Vagina (tissue), 2 donors: ENCODE measurements at places on chromosomes 4 and X.

DNA sequence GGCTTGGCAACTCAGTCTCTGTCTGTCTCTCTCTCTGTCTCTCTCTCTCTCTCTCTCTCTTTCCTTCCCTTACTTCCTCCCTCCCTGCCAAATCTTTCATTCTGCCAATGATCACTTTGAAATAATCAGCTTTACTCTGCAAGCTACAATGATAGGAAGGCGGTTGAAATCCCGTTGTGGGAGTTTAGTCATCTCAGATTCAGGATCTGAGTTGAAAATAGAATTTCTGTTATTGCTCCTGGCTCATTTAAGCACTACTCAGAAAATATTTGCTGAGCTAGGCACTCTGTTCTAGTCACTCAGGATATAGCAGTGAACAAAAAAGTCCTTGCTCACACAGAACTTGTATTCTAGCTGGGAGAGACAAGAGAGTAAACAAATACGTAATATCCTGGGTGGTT, 56.3 kb upstream of the DCTD start:
- no peaks in the 10 kb centered on the region for H3K27me3 ChIP-seq
- no peak overlapping the region for H3K27ac ChIP-seq
- DNase-seq, result no peak
- peaks cover 11% of the 10 kb centered on the region for H3K4me1 ChIP-seq

DNA sequence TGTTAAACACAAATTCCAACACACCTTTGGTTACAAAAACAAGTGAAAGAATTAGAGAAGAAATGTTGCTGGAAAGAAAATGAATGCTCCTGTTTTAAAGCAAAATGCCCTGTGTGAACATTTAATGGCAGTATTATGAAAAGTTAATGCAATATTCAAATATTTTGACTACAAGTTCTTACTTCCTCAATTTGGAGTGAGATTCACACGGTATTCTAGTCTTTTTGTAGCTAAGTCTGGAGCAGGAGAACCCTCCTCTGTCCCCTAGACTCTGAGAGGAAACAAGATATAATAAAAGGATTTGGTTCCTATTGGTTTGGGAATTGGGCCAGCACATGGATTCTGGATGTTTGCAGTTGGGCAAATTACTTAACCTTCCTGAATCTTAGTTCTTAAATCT, 12.7 kb downstream of the MAD2L1 start:
- H3K36me3 ChIP-seq, result no peaks in the 10 kb centered on the region
- no peak overlapping the region for H3K27ac ChIP-seq
- no peak for DNase-seq
- H3K4me3 ChIP-seq, result no peak overlapping the region

DNA sequence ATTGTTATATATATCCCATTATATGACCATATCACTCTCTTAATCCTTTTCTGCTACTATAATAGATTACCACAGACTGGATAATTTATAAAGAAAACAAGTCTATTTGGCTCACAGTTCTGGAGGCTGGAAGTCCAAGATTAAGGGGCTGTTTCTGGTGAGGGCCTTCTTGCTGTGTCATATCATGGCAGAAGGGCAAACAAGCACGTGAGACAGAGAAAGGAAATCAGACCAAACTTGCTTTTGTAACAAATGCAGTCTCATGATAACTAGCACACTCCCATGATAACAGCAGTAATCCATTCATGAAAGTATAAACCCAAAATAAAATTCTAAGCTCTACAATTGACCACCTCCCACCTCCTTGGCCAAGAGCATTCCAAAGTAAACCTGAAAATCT, 16.3 kb upstream of the TAB3 start:
- no peaks in the 10 kb centered on the region for H3K36me3 ChIP-seq
- H3K27me3 ChIP-seq, result no peaks in the 10 kb centered on the region
- H3K27ac ChIP-seq, result no peak overlapping the region

- no peaks in the 10 kb centered on the region for H3K27me3 ChIP-seq
- no peak for DNase-seq
- no peak overlapping the region for H3K27ac ChIP-seq
- no peaks in the 10 kb centered on the region for H3K4me1 ChIP-seq
Observed at GRCh38 chr4:183638436-183638835, 20.5 kb downstream of the RWDD4 start.

DNA sequence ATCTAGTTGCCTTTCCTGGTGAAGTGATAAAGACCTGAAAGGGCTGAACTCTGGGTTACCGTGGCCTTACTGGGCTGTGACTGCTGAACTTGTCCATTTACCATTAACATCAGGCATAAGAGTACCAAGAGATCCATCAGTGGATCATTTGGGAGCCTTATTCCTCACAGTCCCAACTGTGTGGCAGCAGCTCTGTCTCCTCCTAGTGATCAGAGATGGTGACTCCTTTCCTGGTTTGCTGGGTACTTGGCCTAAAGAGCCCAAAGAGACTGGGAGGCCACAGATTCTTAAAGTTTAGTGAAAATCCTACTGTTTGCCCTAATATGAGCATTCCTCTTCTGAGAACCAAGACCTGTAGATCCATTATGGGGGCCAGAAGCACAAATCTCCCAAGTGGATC, 56.3 kb upstream of the ATP6AP2 start:
- no peak overlapping the region for H3K27ac ChIP-seq
- no peaks in the 10 kb centered on the region for H3K36me3 ChIP-seq
- H3K27me3 ChIP-seq, result no peaks in the 10 kb centered on the region
- DNase-seq, result no peak
- H3K4me1 ChIP-seq, result no peaks in the 10 kb centered on the region

DNA sequence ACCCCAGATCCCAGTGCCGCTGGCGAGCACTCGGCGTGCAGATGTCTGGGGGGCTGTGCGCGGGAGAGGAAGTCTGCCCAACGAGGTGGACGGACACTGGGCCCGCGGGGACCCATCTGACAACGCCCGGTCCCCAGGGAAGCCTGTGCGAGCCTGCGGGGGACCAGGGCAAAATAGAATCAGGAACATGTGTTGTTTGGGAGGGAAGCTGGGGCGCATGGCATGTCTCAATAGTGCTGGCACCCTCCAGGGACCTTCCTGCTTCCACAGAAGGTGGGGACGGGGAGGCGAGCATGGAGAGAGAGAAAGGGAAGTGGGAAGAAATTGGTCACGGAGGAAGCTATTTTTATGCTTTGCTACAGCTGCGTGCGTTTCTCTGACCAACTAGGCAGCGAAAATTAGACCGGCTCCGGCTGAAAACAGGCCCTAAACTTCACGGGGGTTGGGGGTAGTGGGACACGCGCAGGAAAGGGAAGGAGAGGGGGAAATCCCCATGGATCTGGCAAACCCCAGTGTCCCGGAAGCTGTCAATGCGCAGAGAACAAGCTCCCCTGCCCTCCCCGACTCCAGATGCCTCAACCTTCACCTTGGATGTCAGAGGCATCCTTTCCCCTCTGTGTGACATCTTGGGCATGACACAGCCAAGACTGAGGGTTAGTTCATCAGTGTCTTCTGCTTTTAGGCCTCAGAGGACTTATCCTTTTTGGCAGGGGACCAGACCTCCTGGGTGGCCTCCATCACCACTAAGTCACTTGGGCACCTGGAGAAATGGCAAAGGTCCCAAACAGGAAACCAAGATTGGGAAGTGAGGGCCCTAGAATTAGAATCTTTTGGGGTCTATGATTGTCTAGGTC, 169.8 kb upstream of the BCOR start:
- H3K4me3 ChIP-seq, result peak overlapping the region; percentile 38
- H3K36me3 ChIP-seq, result no peaks in the 10 kb centered on the region
- peak overlapping the region; percentile 20 for H3K27ac ChIP-seq
- DNase-seq, result no peak
- peaks cover 18% of the 10 kb centered on the region for H3K4me1 ChIP-seq
- no peaks in the 10 kb centered on the region for H3K27me3 ChIP-seq

GRCh38 chr4:130591091-130591490, 1495.1 kb downstream of the C4orf33 start:
- no peak overlapping the region for H3K27ac ChIP-seq
- DNase-seq, result no peak
- H3K27me3 ChIP-seq, result no peaks in the 10 kb centered on the region

DNA sequence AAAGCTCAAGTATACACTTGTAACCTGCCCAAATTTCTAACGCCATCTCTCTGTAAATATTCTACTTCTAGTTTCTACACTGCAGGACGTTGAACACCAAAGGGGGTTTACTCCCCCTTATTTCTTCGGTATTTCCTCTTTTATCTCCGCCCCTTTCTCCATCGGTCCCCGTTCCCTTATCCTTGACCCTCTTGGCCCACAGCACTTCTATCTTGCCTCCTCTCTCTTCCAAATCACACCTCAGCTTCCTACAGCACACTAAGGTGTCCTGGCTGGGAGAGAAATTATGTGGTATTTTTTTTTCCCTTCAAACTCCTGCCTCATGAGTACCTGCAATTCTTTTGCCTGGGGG, 715 bp downstream of the ZMAT1 start:
- peak overlapping the region; percentile 62 for H3K4me3 ChIP-seq
- H3K36me3 ChIP-seq, result no peaks in the 10 kb centered on the region
- DNase-seq, result no peak

GRCh38 chr4:159175989-159176375, 73.1 kb downstream of the RAPGEF2 start:
- peaks cover 31% of the 10 kb centered on the region for H3K4me1 ChIP-seq
- no peak for DNase-seq
- peak overlapping the region; percentile 21 for H3K27ac ChIP-seq
- no peak overlapping the region for H3K4me3 ChIP-seq
- H3K36me3 ChIP-seq, result no peaks in the 10 kb centered on the region

DNA sequence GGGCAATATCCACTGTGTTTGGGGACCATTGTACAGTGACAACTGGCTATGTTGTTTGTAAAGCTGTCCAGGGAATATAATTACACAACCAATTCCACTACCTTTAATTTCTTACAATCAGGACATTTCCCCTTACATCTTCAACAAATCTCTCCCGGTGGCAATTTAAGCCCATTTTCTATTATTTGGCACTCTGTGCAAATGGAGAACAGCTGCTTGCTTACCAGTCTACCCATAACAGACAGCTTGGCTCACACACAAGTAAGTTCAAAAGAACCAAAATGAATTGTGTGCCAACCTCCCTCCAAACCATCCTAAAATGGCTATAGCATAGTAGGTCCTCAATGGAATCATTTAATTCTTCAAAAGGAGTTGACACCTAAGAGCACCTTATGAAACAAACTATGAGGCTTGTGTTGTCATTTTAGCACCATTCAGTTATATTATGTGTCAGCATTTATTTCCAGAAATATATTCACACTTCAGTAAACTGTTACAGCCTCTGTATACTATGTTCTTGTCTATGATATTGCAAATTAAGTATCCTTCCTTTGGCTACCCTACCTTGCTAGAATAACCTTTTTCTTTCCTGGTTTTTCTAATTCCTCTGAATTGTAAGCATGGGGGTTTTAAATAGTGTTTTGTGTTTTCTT, 18.4 kb downstream of the GABRA4 start:
- H3K4me1 ChIP-seq, result no peaks in the 10 kb centered on the region
- H3K36me3 ChIP-seq, result no peaks in the 10 kb centered on the region
- DNase-seq, result no peak
- H3K27me3 ChIP-seq, result no peaks in the 10 kb centered on the region
- H3K4me3 ChIP-seq, result no peak overlapping the region

- H3K4me1 ChIP-seq, result peaks cover 5% of the 10 kb centered on the region
- H3K27ac ChIP-seq, result no peak overlapping the region
- no peak for DNase-seq
- H3K36me3 ChIP-seq, result no peaks in the 10 kb centered on the region
- H3K4me3 ChIP-seq, result no peak overlapping the region
Observed at GRCh38 chrX:53445977-53446376, 11.8 kb upstream of the HSD17B10 start.

- no peaks in the 10 kb centered on the region for H3K27me3 ChIP-seq
- DNase-seq, result no peak
- H3K4me3 ChIP-seq, result no peak overlapping the region
- H3K27ac ChIP-seq, result no peak overlapping the region
- peaks cover 8% of the 10 kb centered on the region for H3K4me1 ChIP-seq
- H3K36me3 ChIP-seq, result no peaks in the 10 kb centered on the region
Observed at GRCh38 chrX:134622813-134623185, 35.5 kb downstream of the PLAC1 start.

DNA sequence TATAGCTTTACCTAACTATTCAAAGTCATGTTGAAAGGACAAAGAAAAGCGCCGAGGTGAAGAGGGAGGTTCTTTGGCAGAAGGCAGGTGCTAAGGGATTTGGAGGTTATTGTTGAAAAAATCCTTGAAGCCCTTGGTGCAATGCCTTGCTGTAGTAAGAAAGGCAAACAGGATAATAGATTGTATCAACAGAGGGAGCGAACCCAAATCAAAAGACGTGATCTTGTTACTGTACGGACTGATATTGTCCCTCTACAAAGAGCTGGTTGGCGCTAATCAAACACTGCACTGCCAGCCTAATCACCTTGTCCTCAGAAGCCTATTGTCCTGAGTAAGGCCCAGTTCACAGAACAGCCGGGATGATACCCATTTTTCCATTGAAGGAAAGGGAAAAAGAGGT, 182.9 kb downstream of the ZIC3 start:
- H3K4me1 ChIP-seq, result no peaks in the 10 kb centered on the region
- H3K27ac ChIP-seq, result no peak overlapping the region
- no peaks in the 10 kb centered on the region for H3K36me3 ChIP-seq
- no peak overlapping the region for H3K4me3 ChIP-seq
- no peaks in the 10 kb centered on the region for H3K27me3 ChIP-seq

DNA sequence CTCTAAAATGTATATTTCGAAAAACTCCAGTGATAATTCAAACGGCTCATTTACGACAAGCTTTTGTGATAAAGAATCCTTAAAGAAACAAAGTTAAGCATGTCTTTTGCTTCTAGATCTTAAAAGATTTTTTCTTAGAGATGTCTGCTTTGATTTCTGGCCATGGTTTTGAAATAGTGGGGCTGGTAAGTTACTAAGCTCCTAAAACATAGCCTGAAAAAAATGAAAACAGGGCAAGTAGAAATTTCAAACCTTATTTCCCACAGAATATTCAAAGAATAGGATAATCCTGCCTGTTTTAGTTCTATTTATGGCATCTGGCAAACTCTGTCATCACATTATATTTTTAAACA, 318.3 kb downstream of the ARHGAP24 start:
- no peaks in the 10 kb centered on the region for H3K27me3 ChIP-seq
- DNase-seq, result no peak
- H3K36me3 ChIP-seq, result no peaks in the 10 kb centered on the region
- H3K4me3 ChIP-seq, result no peak overlapping the region

- no peaks in the 10 kb centered on the region for H3K27me3 ChIP-seq
- H3K4me3 ChIP-seq, result no peak overlapping the region
- H3K27ac ChIP-seq, result no peak overlapping the region
- no peaks in the 10 kb centered on the region for H3K4me1 ChIP-seq
- no peak for DNase-seq
- no peaks in the 10 kb centered on the region for H3K36me3 ChIP-seq
Observed at GRCh38 chr4:124783847-124784246, 71.3 kb upstream of the ANKRD50 start.

GRCh38 chr4:92305148-92305877, 1.5 kb downstream of the GRID2 start:
- peak overlapping the region; percentile 35 for H3K4me3 ChIP-seq
- H3K27me3 ChIP-seq, result no peaks in the 10 kb centered on the region
- H3K36me3 ChIP-seq, result no peaks in the 10 kb centered on the region
- no peak overlapping the region for H3K27ac ChIP-seq
- DNase-seq, result no peak

- no peaks in the 10 kb centered on the region for H3K36me3 ChIP-seq
- peak overlapping the region; percentile 58 for H3K4me3 ChIP-seq
- peak; percentile 84 for DNase-seq
- H3K27me3 ChIP-seq, result no peaks in the 10 kb centered on the region
Observed at GRCh38 chr4:183906739-183907651, 1.9 kb downstream of the STOX2 start.
